ENCODE measurements at places on chromosomes 1 and 21.
A peak's percentile ranks its signal among the peaks of the same experiment; 100 is the strongest.

- no peak for DNase-seq
These were observed 2.8 kb upstream of the TTC22 start for GRCh38 chr1:54803761-54804470.

GRCh38 chr1:156128654-156129597 lies 14.4 kb downstream of the LMNA start:
- no peak for DNase-seq

DNA sequence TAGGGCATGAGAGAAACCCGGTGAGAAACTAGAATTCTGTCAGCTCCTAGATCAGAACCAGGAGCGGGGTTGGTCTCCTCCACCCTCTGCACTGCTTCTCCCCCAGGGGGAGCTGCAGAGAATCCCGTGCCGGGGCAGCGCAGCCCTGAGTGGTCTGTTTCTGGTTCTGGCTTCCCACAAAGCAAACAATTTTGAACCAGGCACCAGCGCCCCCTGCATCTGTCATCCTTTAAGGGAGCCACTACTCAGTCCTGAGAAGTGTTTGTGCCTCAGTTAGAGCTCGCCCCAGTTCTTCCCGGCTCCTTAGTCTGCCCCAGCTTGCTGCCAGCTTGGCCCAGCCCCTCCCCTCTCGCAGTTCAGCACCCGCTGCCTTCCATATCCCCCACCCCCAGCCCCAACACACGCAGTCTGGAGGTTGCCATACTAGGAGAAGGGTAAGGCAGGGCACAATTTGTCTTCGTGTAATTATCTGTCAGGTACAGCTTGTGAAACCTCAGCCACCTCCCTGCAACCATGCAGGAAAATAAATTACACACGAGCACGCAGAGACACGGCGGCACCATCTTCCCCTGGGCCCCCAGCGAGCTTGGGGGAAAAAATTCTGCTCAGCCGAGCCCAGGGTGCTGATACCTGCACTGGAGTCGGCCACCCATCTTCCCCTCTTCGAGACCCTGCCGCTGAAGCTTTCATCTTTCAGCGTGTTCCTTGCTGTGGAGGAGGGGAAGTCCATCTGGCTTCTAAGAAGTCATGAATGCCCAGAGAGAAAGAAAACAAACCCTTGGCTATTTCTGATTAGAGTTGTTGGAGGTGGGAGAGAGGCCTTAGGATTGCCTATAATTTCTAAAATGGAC lies 62.6 kb upstream of the CD1D start:
- no peak for DNase-seq

- DNase-seq, result no peak
These were observed 89.0 kb downstream of the UBE2U start for GRCh38 chr1:64292399-64292798.

DNA sequence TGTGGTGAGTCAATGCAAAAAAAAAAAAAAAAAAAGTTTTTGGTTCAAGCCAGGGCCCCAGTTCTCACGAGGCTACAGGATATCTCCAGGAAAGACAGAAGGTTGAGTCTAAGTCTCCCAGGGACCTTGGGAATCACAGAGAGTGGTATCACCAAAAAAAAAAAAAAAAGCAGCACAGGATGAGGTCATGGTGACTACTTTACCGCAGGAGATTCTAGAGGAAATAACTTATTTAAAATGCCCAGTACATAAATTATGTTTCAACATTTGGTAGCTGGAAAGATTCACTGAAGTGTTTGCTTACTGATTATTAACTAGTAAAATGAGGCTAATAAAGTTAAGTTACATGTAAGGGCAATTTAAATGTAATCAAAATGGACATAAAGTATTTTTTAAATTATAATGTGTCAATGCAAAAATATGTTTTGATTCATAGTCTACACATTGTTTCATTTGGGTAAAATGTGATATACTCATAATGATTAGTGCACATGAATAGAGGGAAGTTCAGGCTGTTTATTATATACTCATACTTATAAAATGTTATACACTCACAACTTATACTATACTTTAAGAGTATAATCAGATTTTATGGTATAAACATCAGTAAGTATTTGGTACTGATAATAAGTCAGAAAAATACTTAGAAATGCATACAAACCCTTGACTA lies 84.1 kb downstream of the PLPPR5 start:
- DNase-seq, result no peak

- DNase-seq, result peak; percentile 75
These were observed 1.3 kb downstream of the PIGV start for GRCh38 chr1:26788836-26789611.

DNA sequence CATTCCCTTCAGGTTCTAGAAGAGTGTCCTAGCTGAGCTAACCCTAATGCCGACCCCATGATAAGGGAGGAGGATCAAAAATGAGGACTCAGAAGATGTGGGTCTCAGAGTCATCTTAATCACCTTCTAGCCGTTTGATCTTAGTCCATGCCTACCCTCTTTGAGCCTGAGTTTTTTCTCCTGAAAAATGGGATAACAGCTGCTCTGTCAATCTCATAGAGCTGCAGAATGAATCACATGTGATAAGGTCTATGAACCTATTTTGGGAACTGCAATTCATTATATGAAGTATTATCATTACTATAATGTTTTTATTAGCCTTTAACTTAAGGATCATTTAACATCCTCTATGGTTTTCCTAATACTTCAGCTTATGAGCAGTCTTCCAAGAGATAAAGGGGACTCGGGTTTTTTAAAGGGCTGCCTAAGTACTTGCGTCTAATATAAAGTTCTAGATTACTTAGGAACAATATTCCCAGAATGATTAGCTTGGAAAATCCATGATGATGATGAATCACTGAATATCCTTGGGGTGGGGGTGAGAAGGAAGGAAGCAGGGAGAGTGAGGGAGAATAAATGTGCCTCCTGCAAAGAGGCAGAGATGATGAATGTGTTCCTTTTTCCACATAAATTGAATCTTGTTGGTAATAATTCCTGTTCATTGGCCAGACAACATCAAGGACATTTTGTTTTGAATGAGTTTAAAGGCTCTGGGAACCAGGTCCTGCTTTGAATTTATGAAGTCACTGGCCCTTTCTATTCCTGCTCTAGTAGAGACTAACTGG lies 66.8 kb downstream of the COLGALT2 start:
- no peak for DNase-seq

DNA sequence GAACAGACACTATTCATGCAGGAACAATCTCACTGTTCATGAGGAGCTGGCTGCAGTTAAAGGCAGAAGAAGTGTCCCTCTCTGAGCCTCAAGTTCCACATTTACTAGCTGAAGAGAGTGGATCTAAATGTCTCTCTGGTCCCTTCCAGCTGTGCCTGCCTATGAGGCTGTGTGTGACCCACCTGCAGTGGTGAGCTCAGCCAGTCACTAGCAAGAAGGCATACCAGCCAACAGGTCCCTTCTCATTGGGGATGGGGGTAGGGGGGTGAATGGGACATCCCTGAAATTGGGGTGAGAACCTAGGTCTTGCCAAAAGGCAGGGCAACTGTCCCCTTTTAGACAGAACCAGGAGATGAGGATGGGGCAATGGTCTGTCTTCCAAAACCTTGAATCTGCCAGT lies 13.6 kb downstream of the RD3 start:
- no peak for DNase-seq

GRCh38 chr1:25649505-25650288 lies 33.1 kb downstream of the MAN1C1 start:
- DNase-seq, result no peak

GRCh38 chr21:36783612-36784374 lies 84.9 kb downstream of the SIM2 start:
- no peak for DNase-seq

GRCh38 chr1:178928976-178929375 lies 58.1 kb upstream of the ANGPTL1 start:
- DNase-seq, result no peak

DNA sequence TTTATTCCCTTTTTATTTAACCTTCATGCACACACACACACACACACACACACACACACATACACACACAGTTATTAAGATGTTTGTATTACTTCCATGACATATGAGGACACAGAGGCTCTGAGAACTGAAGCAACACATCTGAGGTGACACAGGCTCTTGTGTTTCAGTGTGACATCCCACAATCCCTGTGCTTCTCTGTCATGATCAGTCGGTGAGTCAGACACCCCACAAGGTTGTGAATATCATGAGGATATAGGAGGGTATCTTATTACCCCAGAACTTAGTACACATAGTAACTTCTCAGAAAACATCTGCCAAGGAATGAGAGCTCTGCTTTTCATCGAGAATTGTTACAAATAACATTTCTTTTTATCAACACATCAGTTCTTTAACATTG lies 459.3 kb downstream of the PLPP3 start:
- DNase-seq, result no peak

GRCh38 chr21:33817663-33818451 lies 97.7 kb downstream of the ATP5PO start:
- no peak for DNase-seq

DNA sequence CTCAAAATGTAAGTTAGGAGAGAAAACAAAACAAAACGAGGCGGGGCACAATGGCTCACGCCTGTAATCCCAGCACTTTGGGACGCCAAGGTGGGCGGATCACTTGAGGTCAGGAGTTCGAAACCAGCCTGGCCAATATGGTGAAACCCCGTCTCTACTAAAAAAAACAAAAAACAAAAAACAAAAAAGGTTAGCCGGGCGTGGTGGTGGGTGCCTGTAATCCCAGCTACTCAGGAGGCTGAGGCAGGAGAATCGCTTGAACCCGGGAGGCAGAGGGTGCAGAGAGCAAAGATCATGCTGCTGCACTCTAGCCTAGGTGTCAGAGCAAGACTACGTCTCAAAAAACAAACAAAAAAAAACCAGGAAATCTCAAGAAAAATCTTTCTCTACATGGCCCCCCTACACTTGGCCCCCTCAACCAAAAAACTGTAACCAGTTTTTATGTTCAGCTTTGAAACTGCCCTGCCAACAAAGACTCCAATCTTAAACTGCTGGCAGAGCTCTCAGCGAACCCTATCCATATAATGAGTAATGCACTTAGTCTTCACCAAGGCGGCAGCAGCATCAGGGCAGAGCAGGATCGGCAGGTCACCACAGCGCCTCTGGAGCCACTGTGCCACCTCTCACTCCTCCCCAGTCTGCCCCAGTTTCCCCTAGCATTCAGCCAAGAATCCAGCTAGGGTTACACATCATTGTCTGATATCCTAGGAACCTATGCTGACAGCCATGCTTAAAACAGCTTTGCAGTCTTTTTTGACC lies 71.7 kb downstream of the JAK1 start:
- no peak for DNase-seq

- no peak for DNase-seq
These were observed 19.8 kb upstream of the SLC2A1 start for GRCh38 chr1:42978317-42979035.

DNA sequence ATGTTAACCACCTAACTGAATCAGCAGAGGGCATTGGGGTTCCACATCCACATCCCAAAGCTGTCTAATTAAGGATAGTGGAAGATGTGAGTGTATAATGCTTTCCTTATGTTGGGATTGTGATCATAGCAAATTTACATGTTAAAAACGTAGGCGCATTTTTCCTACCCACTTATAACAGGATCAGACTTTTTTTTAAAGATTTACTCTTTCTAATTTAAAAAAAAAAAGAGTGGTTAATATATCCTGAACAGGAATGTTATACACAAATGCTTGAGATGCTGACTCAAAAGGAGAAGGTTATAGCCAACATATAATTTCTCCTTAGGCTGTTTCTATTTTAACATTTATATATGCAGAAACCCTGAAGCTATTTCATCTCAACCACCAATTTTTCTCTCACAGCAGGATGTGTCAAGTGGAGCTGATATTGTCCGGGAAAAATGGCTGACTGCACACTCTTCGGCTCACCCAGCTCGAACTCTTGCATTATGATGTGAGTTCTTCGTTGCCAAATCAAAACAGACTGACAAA lies 40.3 kb downstream of the RGS5 start:
- no peak for DNase-seq

GRCh38 chr1:16984717-16985116 lies 4.3 kb upstream of the MFAP2 start:
- DNase-seq, result no peak

DNA sequence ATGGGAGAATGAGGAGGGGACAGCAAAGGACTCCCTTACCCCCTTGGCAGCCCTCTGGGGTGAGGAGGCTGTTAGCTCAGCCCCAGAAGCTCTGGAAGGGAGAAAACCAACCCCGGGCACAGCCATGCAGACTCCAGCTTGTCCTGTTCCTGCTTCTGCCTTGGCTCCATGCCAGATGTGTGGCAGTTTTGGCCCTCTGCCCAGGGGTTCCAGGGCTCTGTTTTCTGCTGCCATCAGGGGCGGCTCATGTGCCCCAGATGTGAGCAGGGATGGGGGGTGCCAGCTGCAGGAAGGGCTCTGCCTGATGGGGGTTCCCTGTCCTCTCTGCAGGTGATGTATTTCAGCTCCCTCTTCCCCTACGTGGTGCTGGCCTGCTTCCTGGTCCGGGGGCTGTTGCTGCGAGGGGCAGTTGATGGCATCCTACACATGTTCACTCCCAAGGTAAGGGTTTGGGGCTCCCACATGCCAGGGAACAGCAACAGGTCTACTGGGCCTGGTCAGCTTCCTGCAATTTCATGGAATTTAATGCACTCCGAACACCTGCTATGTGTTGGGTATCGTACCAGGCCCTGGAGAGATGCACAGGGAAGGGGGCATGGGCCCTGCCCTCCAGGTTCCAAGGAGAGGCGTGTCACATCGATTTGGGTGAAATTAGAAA lies 26.1 kb downstream of the SLC6A17 start:
- DNase-seq, result no peak

DNA sequence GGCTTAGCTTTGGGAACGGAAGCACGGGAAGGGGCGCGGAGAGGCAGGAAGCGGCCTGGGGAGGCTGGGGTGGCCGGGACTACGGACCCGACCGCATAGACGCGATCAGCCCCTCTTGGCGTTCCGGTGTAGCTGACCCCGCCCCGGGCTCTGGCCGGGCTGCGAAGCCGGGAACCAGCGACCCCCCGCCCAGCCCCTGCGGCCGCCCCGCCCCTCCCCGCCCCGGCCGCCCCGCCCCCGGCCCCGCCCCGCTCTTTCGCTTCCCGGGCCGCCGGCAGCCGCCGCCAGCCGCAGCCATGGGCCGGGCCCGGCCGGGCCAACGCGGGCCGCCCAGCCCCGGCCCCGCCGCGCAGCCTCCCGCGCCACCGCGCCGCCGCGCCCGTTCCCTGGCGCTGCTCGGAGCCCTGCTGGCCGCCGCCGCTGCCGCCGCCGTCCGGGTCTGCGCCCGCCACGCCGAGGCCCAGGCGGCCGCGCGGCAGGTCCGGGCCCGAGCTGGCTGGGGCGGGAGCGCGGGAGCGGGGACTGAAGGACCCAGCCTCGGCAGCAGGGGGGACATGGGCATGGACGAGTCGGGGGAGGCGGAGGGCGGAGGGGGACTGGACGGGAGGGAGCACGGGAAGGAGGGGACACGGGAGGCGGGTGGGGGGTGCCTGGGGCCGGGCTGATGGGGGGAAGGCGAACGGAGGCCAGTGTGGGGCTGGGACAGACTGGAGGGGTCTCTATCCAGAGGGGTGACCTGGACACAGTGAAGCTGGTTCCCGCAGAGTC lies at the start of gene SELENON:
Gene SELENON, plus strand, starts transcription at position 259 of the 768 bp plus-strand sequence. Its CDS starts 38 bp downstream, at position 297.
- no peak for DNase-seq

- peak; percentile 28 for DNase-seq
These were observed 2.8 kb upstream of the NUP210L start for GRCh38 chr1:154157520-154158306.

DNA sequence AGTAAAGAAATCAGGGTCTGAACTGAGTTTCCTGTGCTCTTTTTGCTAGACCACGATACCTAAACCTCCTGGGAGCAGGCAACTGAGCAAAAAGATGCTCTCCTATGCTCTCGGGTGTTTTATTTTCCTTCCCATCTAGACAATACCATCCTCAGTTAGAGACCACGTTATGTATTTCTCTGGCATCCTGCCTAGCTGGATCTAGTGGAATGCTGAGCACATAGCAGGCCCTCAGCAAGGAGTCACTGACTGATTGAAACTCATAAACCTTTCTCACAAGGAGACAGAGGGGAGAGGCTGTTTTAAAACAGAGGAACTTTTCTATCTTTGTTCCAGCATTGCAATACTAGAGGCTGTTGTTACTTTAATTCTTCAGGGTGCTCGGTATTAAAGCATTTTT lies 168.0 kb downstream of the CYYR1 start:
- no peak for DNase-seq
